CD4-positive, alpha-beta T cell treated with Interleukin-2 at 100 ng/mL for 4 hours (primary cell): ENCODE measurements at places on chromosomes 11 and 22.

- DNase-seq: no peak
These were observed 15.8 kb downstream of the CDKN1C start for GRCh38 chr11:2869561-2870427.

GRCh38 chr11:1745701-1746320 is 4.6 kb downstream of the IFITM10 start:
- DNase-seq: no peak

- no peak for DNase-seq
These were observed 67.6 kb upstream of the TENM4 start for GRCh38 chr11:79508461-79508860.

- DNase-seq: no peak
These were observed 25.5 kb downstream of the PAAF1 start for GRCh38 chr11:73902303-73902702.

DNA sequence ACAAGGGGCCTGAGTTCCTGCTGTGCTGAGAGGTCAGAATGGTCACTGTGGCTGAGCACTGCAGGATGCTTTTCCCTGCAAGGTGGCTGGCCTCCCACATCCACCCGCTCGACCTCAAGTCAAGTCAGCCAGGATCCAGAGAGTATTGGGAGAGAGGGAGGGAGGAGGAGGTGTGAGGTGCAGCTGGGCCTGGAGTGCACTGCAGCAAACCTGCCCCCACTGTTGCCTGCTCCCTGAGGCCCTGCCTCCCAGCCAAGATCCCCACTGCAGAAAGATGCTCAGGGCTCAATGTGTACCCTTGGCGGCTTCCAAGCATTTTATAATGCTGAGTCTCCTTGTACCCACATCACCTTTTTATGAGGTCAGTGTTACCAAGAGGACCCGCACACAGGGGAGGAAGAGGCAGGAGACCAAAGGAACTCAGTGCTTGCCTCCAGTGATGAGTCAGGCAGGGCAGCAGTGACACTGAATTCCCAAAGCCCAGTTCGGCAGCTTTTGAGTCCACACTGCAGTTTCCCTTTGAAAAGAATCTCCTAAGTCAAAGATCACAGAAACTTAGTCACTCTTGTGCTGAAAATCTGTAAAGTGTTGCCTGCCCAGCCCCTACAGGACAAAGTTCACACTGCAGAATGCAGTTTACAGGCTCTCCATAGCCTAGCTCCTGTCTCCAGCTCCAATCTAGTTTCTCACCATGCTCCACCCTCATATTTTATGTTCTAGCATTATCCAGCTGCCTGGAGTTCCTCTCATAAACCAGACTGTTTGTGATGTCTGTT is 3.1 kb downstream of the ENDOD1 start:
- peak; percentile 25 for DNase-seq

DNA sequence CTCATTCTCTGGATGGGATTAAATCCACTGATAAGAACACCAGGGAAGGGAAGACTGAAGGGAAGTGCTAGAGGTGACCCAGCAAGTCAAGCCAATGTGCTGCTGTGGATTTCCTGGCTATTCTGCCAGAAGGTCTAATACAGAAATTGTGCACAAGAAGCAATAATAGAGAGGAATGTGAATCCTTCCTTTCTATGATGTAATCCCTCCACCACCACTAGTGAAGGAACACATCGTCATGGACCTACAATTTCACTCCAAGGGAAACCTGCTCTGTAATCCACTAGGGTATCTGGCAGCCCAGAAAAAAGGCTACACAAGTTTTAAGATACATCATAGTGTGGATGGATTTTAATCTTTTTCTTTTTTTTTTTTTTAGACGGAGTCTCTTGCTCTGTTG is 17.4 kb downstream of the LARGE2 start:
- no peak for DNase-seq

GRCh38 chr11:96063053-96063452 is 139.1 kb upstream of the MTMR2 start:
- no peak for DNase-seq

- DNase-seq: no peak
These were observed 125.6 kb downstream of the BCR start for GRCh38 chr22:23305922-23306374.

GRCh38 chr11:103552086-103552485 is 442.9 kb downstream of the DYNC2H1 start:
- no peak for DNase-seq

- DNase-seq: no peak
These were observed 12.3 kb downstream of the ARFGAP3 start for GRCh38 chr22:42844756-42845155.

GRCh38 chr22:46450931-46451561 is 86.4 kb downstream of the CELSR1 start:
- no peak for DNase-seq

DNA sequence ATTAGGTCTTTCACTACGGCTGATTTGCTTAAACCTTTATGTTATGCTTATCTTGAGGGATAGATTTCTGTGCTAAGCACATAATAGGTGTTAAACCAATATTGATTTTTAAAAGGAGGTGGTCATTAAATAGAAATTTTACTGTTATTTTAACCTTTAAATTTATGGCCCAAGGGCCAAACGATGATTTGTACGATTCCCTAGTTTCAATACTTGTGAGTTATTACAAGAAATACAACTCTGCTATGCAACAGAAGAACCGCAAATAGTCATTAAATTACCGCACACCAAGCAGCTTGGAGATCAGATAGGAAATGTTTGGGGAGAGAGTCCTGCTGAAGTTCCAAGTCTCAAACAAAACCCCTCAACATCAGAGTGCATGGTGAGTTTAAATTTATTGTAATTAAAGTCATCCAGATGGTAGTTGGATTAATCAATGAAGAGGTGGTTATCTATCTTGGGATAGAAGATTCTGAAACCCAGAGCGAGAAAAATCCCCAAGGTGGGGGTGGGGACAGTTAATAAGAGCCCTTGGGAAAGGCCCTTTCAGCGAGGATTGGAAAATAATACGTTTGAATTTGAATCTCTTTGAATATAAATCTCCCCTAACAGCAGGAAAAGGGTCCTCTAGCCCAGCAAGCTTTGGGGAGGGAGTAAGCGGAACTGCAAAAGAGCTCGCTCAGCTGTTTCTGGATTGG is 805 bp upstream of the QSER1 start:
- DNase-seq: no peak

- DNase-seq: no peak
These were observed 5.1 kb upstream of the LMO1 start for GRCh38 chr11:8268530-8269400.

DNA sequence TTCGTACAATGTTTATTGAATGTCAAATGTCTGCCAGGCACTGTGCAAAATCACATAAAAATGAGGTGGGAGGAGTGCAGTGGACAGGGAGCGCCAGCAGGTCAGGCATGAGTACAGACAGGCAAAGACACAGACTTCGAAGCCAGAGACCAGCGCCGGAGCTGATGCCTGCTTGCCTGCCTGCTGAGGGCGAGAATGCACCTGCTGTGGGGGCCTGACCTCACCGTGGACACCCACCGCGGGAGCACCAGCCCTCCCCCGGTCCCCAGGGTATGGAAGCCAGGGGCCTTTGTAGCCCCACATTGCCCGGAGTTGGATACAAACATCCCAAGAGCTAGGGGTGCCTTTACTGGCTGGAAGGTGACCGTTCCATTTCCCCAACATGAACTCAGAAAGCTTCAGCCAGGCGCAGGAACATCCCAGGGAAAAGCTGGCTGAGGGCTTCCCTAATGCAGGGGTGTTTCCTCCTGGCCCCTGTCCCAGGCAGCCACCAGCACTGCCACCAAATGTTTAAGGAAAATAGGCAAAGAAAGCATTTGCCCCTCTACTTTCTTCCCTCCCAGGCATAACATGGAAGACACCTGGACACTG is 17.9 kb downstream of the IFITM10 start:
- DNase-seq: no peak

DNA sequence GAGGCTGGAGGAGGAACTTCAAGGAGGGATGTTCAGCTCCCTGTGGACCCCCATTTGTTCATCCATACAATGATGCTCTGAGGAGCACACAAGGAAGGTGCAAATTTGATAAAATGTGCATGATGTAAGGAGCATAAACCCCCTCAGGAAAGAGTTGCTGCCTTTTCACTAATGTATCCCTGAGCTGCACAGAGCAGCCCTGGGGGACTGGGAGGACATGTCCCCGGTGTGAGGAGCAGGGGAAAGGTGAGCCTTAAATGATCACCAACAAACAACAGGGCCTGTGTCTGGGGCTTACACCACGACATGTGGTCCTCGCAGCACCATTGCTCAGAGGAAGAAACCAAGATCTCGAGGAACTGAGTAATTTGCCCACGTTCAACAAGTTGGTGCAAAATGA is 3.5 kb upstream of the MAPK8IP2 start:
- DNase-seq: no peak

GRCh38 chr22:50694766-50695420 is 22.3 kb downstream of the SHANK3 start:
- no peak for DNase-seq

GRCh38 chr11:61688365-61689163 is 8.4 kb downstream of the DAGLA start:
- DNase-seq: no peak

DNA sequence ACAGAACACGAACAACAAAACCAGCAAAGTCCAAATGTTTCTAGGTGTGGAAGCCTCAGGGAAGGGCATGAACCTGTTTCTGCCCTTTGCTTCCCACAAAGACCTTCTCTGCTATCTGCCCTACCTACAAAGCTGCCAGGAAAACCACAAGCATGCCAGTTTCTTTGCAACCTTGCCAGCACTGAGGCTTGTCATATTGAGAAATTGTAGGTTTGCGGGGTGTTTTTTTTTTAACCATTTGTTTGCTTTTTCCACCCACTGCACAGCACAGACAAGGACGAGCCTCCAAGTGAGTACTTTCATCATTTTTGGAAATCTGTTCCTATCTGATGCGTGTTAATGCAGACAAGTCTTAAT is 12.8 kb downstream of the PARVG start:
- peak; percentile 11 for DNase-seq

DNA sequence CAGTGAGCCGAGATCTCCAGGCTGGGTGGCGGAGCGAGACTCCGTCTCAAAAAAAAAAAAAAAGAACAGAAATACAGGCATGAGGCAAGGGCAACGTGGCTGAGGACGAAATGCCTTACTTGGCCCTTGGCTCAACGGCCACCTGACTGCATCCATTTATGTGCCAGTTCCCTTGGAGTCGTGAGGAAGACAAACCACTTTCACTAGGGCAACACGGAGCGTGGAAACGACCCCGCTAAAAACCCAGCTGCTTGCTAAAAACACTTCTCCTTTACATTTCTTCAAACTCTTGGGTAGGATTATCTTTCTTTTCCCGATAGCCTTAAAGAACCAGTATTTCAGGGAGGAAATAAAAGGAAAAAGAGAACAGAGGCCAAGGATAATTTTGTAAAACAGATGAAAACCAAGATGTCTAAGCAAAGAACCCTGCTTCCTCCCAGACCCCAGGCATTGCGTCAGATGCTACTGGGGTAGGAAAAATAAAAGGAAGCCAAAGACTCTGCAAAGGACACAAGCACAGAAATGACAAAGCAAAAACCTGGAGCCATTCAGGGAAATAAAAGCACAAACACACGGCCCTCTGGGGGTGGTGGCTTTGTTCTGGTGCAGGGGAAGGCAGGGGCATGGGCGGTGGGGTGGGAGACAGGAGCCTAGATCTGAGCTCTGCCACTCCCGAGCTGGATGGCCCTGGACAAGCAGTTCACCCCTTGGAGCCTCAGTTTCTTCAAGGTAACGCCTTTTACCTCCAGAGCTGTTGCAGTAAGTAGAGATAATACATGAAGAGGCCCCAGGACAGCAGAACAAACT is 37.0 kb downstream of the PC start:
- DNase-seq: no peak

DNA sequence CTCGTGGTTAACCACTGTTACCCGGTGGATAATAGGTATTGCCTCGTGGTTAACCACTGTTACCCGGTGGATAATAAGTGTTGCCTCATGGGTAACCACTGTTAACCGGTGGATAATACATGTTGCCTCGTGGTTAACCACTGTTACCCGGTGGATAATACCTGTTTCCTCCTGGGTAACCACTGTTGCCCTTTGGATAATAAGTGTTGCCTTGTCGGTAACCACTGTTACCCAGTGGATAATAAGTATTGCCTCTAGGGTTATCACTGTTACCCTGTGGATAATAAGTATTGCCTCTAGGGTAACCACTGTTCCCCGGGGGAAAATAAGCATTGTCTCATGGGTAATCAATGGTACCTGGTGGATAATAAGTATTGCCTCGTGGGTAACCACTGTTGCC is 15.0 kb upstream of the NXPE4 start:
- no peak for DNase-seq

- no peak for DNase-seq
These were observed 421.8 kb upstream of the ANO3 start for GRCh38 chr11:25910086-25910485.

DNA sequence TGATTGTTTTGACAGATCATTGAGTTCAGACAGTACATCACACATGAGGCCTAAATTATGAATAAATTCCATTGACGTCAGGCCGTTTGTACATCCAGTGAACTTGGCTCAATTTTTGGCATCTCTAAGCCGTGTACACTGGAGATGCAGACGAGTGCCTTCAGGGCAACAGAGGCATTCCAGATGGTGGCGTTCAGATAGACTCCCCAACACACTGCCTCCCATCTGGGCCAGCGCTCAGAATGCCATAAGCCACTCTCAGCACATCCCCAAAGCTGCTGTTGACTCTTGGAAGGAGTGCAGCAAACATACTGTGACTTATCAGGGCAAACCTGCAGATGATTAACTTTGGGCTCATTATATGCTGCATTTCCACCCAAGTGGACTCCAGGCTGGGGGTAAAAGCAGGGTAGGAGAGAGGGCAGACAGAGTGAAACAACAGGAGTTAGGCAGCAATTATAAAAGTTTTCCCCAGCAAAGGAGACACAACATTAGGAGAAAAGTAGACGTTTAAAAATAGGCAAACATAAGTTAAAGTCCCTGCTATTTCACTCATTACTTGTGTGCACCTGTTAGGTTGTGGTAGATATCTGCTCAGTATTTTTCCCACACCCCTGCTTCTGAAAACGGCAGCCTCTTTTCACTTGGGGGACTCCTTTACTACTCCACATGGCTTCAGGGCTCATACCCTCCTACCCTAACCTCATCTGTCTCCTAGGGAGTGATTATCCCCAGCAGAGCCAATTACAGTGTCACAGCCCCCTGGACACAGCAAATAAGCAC is 60.2 kb upstream of the PDE3B start:
- DNase-seq: no peak

DNA sequence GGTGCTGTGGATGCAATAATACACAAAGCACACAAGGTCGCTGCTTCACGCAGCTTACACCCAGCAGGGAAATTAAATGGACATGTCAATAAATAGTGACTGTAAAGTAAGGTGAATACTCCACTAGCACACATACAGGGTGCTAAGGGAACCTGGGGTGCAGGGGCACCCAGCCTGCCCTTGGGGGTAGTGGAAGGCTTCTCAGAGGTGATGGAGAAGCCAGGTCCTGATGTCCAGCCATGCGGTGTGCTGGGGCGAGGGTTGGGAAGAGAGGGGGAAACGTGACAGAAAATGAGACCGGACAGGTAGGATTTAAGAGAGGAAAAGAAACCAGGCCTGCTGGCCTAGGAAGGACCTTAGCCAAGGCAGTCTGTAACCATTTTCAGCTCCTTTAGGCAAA is 200.5 kb downstream of the GRIK4 start:
- no peak for DNase-seq
